ENCODE measurements at places on chromosomes 5 and 9. TPM values are rescaled to one million over a fixed set of nuclear protein-coding genes. Genes with fewer than 3 reads are reported as not detected.

RASGEF1C gene
- 0.40 TPM for total RNA-seq

DNA sequence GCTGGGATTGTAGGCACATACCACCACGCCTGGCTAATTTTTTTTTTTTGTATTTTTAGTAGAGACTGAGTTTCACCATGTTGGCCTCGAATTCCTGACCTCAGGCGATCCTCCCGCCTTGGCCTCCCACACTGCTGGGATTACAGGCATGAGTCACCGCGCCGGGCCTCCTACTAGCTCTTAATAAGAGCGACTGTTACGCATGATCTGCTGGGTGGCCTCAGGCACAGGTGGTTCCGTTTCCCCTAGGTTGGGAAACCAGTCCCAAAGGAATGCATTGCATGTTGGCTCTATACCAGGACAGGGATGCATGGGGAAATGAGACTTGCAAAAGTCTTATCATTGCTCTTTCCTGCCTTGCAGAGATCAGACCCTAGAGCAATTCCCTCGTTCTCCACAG lies 184.7 kb upstream of the PPP1R26 start:
- no peak for DNase-seq

GRCh38 chr5:1523480-1523792 lies 324 bp downstream of the LPCAT1 start:
- DNase-seq: no peak

DNA sequence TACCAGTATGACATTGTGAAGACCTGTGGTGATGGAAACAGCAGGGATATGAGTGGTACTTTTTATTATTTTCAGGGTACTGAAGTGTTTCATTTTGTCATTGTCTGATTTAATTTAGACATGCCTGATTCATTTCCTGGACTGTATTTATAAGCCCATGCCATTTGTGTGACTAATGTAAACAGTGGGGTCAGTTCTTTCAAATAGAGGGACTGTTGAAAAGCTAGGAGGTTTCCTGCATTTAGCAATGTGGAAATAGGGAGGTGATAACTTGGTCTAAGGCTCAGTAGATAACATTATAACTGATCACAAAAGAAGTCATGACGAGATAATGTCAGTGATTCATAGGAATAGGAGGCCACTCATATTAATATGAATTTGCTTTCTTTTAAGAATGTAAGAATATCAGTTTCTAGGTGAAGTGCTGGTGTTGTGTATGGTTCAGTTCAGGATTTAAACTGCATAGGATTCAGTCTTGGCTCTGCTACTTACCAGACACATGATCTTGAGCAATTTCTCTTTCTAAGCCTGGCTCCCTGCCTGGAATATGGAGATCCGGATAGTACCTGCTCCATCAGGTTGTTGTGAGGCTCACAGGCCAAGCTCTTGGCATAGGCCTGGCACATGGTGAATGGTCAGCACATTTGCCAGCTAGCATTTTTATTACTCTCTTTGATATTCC lies 7.5 kb downstream of the RASGRF2 start:
- DNase-seq: no peak

- no peak for DNase-seq
Measured at GRCh38 chr9:121082075-121082474, 7.3 kb downstream of the CNTRL start.

- DNase-seq: no peak
Measured at GRCh38 chr5:45274241-45274640, 421.9 kb downstream of the HCN1 start.

DNA sequence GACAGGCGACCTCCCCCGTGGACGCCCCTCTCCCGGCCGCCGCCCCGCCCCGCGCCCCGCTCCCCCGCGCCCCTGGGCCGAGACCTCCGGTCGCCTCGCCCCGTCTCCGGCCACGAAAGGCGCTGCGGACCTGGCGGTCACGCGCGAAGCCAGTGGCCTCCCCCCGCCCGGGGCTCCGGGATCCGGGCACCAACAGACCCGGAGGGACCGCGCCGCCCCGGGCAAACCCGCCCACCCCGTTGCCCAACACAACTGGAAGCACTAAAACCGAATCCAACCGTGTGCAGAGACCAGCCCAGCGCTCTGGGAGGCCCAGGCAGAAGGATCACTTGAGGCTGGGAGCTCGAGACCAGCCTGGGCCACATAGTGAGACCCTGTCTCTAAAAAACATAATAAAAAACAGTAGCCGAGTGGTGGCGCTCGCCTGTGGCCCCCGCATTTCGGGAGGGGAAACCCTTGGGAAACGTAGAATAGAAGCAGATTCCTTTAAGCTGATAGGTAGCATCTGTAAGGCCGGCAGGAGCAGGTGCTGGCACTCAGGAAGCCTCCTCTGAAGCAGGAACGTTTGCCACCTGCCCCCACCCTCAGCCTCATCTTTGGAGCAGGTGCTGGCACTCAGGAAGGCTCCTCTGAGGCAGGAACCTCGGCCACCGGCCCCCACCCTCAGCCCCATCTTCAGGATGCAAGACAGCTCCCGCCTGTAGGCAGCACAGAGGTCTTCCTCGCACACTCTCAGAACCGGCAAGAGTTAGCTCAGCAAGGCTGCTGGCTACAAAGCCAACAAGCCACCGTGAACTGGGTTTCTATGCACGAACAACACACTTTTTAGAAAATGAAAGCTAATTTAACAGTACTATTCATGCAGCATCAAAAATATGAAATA lies 4.6 kb upstream of the SLC9A3 start:
- peak; percentile 22 for DNase-seq

DNA sequence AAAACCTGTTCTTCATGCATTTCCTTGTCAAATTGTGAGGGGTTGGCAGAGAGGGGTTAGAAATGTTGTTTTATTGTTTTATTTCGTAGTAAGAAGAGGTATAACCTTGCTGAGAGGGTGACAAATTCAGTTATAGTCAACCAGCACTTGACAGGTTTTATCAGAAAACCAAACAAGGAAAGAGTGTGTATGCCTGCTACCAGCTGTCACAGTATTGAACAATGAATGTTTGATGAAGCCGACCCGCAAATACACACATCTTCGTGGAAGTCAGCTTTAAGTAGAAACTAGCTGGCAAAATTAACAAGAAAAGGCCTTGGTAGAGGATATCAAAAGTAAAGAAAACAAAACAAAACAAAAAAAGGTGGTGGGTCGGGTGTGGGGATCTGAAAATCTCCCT lies 214.6 kb upstream of the TLE4 start:
- DNase-seq: no peak

GRCh38 chr5:173932695-173933139 lies 44.6 kb downstream of the CPEB4 start:
- no peak for DNase-seq

- no peak for DNase-seq
Measured at GRCh38 chr9:132141948-132142594, 19.8 kb upstream of the NTNG2 start.

DNA sequence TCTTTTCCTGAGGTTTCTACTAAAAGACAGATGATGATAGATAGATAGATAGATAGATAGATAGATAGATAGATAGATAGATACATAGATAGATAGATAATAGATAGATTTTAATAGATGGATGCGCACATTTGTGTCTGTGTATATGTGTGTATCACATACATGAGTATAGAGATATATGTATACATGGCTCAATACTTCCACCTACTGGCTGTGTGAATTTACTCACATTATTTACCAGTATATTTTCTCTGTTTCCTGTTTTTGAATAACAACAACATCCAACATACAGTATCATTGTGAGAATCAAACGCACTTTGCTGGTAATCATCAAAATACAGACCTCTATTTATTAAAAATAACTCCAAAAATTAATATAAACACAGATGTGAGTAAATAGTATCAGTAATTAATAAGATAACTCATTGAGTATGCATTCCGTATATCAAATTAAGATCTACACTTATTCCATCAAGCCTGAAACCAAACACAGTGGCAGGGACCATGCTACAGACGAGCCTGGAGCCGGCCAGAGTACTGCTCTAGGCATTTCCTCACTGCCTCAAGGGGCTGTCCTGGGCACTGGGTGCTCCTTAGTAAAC lies 338.0 kb downstream of the SEMA5A start:
- no peak for DNase-seq

- no peak for DNase-seq
Measured at GRCh38 chr5:159405611-159406031, 75.3 kb upstream of the IL12B start.

DNA sequence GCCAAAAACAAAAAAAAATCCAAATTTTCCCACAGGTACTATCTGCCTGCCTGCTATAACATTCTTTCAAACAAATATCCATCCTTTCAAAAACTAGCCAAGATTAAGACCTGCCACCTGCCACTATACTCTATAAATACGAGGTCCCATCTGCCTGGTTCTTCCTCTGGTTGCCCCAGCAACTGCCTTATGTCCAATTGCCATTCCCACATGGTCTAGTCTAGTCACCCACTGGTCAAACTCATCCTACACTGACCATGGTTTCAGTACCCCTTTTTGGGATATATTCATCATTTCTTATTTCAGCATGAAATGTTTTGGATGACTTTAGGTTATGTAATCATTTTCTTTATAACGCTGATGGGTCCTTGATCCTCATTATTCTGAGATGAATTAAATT lies 95.1 kb upstream of the CCNG1 start:
- no peak for DNase-seq

DNA sequence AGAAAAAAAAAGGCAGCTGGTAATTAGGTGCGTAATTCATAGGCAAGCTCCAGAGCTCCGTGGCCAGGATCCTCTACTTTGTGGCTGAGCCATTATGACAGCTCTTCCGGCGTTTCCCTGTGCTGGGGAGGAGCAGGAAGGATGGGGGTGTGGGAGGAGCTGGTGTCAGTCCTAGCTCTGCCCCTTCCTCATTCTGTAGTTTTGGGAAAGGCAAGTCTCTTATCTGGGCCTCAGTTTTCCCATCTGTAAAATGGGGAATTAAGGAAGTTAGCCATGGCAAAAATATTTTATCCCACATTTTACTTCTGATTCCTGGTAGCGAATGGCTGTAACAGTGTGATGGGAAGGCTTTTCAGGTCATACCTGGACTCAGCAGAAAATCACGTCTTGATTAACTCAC lies 81.1 kb downstream of the SEC61B start:
- no peak for DNase-seq

IFNA21 gene
- total RNA-seq: not detected

DNA sequence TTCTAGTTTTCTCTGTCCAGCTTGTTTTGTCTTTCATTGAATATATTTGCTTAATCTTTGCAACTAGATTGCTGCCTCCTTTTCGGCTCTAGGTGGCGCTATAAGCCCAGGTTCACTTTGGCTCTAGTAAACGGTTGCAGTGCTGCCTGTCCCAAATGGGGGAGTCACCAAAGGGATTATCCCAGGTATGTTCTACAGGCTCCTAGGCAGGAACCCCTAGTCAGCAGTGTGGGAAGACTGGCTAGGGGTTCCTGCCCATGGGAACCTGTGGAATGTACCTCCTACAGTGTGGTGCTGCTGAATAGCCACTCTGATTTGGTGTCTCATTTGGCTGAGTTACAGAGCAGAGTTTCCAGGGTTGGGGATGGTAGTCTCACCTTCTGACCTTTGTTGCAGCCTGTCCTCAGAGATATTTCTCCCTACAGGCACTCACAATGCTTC lies 85.2 kb downstream of the ARSB start:
- DNase-seq: peak; percentile 30

GRCh38 chr5:168935183-168935582 lies 356.0 kb upstream of the PANK3 start:
- no peak for DNase-seq

GRCh38 chr5:168822745-168823281 lies 243.6 kb upstream of the PANK3 start:
- no peak for DNase-seq
